ENCODE measurements at places on chromosomes 2 and 18.

DNA sequence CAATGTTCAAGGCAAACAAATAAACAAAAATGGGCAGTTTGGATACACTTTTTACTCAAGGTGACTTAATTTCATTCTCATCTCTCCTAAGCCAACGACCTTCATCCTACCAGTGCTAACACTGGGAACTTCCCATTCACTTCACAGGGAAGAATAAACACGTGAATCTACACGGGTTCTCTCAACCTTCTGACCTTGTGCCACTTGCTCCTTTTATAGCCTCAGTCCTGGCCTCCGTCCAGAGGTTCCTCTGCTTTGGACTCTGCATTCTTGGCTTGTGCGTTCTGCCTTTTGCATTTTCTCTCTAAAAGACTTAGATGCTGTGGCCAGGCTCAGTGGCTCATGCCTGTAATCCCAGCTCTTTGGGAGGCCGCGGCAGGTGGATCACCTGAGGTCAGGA lies 13.8 kb downstream of the ZNF2 start:
- DNase-seq = no peak

- no peak for DNase-seq
Measured at GRCh38 chr2:29583104-29583503, 338.3 kb downstream of the ALK start.

GRCh38 chr2:239119346-239120126 lies 271.7 kb downstream of the TWIST2 start:
- DNase-seq = no peak

- DNase-seq = no peak
Measured at GRCh38 chr2:39728941-39729351, 50.1 kb downstream of the THUMPD2 start.

DNA sequence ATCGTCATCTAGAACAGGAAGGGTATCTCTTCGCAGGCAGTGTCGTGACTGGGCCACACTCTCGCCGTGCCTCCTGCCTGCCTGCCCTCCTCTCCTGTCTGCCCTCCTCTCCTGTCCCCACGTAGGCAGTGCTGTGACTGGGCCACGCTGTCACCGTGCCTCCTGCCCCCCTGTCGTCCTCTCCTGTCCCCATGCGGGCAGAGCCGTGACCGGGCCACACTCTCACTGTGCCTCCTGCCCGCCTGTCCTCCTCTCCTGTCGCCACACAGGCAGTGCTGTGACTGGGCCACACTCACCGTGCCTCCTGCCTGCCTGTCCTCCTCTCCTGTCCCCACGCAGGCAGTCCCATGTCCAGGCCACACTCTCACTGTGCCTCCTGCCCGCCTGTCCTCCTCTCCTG lies 51.4 kb downstream of the ZNF236 start:
- no peak for DNase-seq

DNA sequence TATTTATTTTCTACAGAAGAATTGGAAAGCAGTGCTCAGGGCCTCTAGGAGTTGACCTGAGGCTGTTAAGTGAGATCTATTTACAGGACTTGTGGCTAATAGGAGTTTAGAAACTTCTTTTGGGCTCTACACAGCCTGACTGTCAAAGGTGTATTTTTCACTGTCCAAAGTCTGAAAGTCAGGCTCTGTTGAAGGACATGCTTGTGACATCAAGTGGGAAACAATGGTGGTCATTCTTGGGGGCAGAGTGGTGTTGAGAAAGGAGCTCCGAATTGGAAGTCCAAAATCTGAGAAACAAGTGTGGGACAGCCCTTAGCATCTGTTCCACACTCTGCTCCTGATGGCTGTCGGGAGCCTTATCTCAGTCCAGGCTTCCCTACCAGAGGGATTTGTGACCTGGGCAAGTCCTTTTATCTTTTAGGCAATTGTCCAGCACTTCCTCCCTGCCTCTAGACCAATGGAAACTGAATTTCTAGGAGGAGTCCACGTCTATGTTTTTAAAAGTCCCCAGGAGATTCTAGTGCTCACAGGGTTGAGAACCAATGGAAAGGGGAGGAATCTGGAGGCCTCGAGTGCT lies 76.4 kb downstream of the LIPG start:
- DNase-seq = no peak

- DNase-seq = no peak
Measured at GRCh38 chr2:224517963-224518362, 67.2 kb downstream of the CUL3 start.

DNA sequence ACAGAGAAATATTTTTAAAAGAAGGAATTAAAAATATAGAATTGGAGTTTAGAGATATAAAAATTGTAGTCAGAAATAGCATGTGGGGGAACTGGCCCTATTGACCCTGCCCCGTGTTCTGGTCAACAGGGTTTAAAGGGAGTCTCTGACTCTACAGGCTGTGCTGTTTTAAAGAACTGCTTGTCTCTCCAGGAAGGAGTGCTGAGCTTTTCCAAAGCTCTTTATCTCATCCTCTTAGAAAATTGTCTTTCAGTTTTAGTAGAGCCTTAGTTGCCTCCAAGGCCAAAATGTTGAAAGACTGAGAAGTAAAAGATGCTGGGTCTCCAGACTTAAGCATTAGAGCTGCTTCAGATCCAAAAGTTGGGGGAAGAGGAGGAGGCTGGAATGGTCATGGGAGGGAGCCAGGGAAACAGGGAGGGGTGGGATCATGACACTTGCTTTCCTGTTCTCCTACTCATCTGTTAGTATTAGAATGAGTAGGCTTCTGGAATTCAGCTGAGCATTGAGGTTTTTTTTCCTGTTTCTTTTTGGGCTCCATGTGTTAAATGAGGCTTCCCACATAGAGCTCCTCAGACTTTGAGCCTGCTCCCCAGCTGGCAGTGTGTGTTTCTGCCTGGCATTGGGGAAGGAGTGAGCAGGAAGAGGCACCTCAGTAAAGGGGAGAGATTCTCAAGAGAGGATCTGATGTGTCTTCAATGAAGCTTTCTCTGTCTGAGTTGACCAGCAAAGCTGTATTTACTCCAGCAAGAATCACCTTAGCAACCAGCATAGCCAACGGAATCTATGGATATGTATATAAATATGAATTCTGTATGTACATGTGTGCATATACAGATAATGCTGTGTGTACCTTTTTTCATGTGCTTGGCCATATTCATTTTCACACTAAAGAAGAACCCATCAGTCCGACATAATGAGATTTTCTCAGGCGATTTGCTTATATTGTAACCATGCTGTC lies 186.8 kb upstream of the FBXO11 start:
- DNase-seq = no peak

- no peak for DNase-seq
Measured at GRCh38 chr2:47083005-47083404, 72.1 kb downstream of the STPG4 start.

- no peak for DNase-seq
Measured at GRCh38 chr18:40013001-40013609, 1941.9 kb upstream of the PIK3C3 start.

GRCh38 chr2:18396329-18397010 lies 164.0 kb downstream of the RDH14 start:
- no peak for DNase-seq

DNA sequence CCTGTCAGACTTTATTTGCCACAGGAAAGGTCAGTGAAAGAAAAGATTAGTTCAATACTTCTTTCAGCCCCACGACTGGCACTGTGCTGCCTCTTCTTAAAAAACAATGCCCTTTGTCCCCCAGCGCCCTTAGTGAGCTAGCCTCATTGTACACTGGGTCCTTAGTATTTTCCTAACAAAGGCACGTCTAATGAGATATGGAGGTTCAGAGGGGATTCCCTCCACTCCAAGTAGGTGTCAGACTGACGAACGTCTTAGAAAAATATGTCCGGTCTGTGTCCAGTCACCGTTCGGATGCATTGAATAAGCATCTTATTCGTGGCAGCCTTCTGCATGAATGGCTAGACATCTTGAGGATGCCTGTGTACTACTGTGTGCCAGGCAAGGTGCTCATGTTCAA lies 1.1 kb downstream of the FECH start:
- DNase-seq = no peak

Data from stimulated activated CD4-positive, alpha-beta T cell treated with anti-CD3 and anti-CD28 coated beads, TNF-alpha, amount 100 ng/mL, for 1 hour (primary cell).